Renal cortex interstitium (tissue), 15 donors: ENCODE measurements at places on chromosomes 3 and 15. TPM values are rescaled to one million over a fixed set of nuclear protein-coding genes. Genes with fewer than 3 reads are reported as not detected.

The PAK6 gene
- 6.7 TPM for polyA plus RNA-seq

The DUOX1 gene
- polyA plus RNA-seq: 5.1 TPM

The OR4F15 gene
- not detected for polyA plus RNA-seq

The XXYLT1 gene
- 27.3 TPM for polyA plus RNA-seq

The SERINC4 gene
- 0.49 TPM for polyA plus RNA-seq

The LRRIQ4 gene
- polyA plus RNA-seq: 0.14 TPM

The CEP70 gene
- polyA plus RNA-seq: 41.0 TPM

The NSUN3 gene
- 12.5 TPM for polyA plus RNA-seq

The PPARG gene
- polyA plus RNA-seq: 28.2 TPM

The ANKRD28 gene
- 51.1 TPM for polyA plus RNA-seq

The CCDC12 gene
- 53.5 TPM for polyA plus RNA-seq

The MEGF11 gene
- polyA plus RNA-seq: 1.6 TPM

The DOCK3 gene
- 1.4 TPM for polyA plus RNA-seq

The TJP1 gene
- polyA plus RNA-seq: 161 TPM

The DNASE1L3 gene
- polyA plus RNA-seq: 9.4 TPM

The PATL2 gene
- 2.2 TPM for polyA plus RNA-seq

The MOBP gene
- polyA plus RNA-seq: 0.17 TPM
